ENCODE measurements at places on chromosomes 2 and 18. TPM values are rescaled to one million over a fixed set of nuclear protein-coding genes. Genes with fewer than 3 reads are reported as not detected.
A peak's percentile ranks its signal among the peaks of the same experiment; 100 is the strongest.

DNA sequence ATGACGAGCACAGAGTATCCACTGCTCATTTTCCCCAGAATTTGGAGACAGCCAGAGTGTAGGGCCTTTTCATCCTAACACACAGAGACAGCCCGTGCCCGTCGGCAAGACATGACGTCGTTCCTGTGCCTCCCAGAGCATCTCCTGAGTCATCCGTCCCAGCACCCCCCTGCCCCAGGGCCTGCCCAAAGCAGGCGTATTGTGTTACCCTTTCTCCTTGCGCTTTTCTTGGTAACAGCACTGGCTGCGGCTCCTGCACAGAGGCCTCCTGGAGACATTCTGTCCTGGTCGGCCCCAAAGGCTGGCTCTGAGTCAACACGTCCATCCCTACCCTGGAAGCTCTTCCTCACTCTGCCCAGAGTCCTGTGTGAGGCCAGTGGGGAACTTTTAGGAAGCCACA, 217.1 kb downstream of the KLHL29 start:
- H3K27ac ChIP-seq: peak overlapping the region; percentile 77
- no peak for DNase-seq
- no peaks in the 10 kb centered on the region for H3K36me3 ChIP-seq
- no peak overlapping the region for H3K4me3 ChIP-seq
- H3K4me1 ChIP-seq: no peaks in the 10 kb centered on the region

DNA sequence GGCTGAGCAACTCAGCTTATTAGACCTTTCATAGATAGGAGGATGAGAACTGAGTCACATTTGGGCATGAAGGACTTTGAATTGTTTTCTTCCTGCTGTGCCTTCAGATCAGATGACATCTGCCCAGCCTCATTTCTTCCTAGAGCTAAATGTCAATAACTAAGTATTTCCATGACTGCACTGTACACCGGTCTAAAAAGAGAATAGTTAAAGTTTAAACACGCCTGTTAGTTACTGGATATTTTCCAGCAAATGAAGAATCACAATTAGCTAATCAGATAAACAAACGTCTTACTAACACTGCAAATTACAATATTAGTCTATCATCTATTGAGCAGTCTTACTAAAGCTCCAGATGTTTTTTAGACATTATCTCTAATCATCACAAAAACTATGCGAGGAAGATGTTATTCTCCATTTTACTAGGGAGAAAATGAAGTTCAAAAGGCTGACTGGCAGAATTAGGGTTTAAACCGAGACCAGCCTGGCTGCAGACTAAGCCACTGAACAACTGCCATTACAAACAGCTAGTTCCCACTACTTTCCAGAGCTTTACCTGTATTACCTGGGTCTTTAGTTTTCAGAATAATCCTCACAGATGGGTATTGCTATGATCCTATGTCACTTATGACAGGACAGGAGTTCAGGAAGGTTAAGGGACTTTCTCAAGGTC, 69.4 kb upstream of the ZNF397 start:
- H3K27ac ChIP-seq: no peak overlapping the region
- no peaks in the 10 kb centered on the region for H3K36me3 ChIP-seq
- H3K27me3 ChIP-seq: no peaks in the 10 kb centered on the region
- no peak overlapping the region for H3K4me3 ChIP-seq

- H3K27ac ChIP-seq: peak overlapping the region; percentile 75
- peak; percentile 61 for DNase-seq
- no peaks in the 10 kb centered on the region for H3K27me3 ChIP-seq
Measured at GRCh38 chr2:136238286-136239078, 120.5 kb upstream of the CXCR4 start.

DNA sequence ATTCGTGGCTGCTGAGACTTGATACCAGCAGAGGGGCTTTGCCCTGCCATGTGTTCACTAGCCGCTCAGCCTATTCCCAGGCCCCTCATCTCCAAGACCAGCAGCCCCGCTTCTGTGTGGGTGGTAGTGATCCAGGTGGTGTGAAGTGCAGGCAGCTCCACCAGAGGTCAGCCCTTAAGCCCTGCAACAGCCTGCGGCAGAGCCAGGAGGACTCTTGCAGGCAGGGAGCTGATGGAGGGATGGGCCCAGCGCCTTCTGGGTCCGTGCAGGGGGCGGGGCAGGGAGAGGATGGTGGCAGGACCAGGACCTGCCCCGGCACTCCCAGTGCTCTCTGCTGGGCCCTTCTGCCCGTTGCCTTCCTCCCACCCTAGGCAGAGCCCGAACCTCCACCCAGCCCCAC, 162.0 kb downstream of the SH3BP4 start:
- no peaks in the 10 kb centered on the region for H3K27me3 ChIP-seq
- no peaks in the 10 kb centered on the region for H3K36me3 ChIP-seq
- H3K4me3 ChIP-seq: no peak overlapping the region
- H3K27ac ChIP-seq: no peak overlapping the region
- H3K4me1 ChIP-seq: no peaks in the 10 kb centered on the region

- peaks cover 60% of the 10 kb centered on the region for H3K4me1 ChIP-seq
- H3K27ac ChIP-seq: no peak overlapping the region
- H3K27me3 ChIP-seq: no peaks in the 10 kb centered on the region
- H3K36me3 ChIP-seq: no peaks in the 10 kb centered on the region
- no peak overlapping the region for H3K4me3 ChIP-seq
Measured at GRCh38 chr2:23587341-23587880, 202.4 kb downstream of the KLHL29 start.

- H3K4me1 ChIP-seq: no peaks in the 10 kb centered on the region
- no peak overlapping the region for H3K27ac ChIP-seq
Measured at GRCh38 chr2:100380681-100381080, 36.8 kb downstream of the CHST10 start.

DNA sequence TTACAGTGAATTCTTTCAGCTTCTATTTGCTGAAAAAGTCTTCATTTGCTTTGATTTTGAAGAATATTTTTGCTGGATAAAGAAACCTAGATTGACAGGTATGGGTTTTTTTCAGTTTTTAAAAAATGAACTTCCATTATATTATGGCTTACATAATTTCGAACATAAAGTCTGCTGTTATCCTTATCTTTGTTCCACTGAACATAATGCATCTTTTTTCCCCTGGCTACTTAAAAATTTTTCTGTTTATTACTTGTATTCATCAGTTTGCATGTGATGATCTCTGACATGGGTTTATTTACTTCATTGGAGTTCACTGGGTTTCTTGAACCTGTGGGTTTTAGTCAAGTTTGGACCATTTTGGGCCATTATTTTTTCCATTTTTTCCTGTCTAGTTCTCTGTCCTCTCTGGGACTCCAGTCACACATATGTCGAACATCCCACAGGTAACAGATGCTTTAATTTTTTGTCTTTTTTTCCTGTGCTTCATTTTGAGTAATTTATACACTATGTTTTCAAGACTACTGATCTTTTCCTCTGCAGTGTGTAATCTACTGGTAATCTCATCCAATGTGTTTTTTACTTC, 33.1 kb downstream of the SEC11C start:
- H3K4me3 ChIP-seq: no peak overlapping the region
- no peak for DNase-seq
- no peaks in the 10 kb centered on the region for H3K4me1 ChIP-seq
- no peak overlapping the region for H3K27ac ChIP-seq
- no peaks in the 10 kb centered on the region for H3K36me3 ChIP-seq

DNA sequence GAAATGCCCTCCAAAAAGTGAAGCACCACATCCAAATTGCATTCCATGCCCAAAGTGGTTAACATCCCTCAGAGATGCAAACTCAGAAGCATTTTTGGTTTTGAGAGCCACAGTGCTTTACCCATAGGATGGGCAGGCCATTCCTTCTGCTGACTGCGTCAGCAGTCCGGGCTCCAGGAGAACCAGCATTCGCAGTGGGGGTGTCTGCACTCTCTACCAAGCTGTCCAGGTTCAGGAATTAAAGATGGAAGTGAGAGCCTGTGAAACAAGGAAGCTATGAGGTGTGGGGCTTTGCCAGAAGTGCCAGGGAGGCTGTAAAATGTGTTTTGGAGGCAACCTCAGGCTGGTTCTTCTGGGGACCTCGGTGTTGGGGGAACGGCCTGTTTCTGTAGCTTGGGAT, 205.7 kb downstream of the AGAP1 start:
- no peaks in the 10 kb centered on the region for H3K36me3 ChIP-seq
- no peak overlapping the region for H3K27ac ChIP-seq
- peaks cover 31% of the 10 kb centered on the region for H3K4me1 ChIP-seq
- no peaks in the 10 kb centered on the region for H3K27me3 ChIP-seq
- H3K4me3 ChIP-seq: no peak overlapping the region

DNA sequence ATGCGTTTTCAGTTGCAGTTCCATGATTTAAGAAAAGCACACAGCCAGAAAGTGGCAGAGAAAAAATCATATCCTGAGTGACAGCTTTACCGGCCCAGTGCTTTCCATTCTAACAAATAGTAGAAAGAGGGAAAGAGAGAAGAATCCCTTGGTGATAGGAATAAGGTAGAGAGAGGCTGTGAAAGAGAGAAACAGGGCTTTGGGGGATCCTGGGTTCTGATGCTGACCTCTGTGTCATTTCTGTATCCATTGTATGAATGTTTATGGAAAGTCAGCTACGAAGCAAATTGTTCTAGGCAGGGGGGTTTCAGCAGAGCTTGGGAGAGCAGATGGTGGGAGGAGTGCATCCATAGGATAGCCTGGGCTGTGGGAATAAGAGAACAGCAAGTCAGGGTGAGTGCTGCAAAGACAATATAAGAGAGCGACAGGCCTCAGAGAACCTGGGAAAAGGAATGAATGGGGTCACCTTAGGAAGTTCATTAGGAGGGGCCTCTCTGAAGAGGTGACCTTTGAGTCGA, 203.4 kb upstream of the TNP1 start:
- H3K36me3 ChIP-seq: no peaks in the 10 kb centered on the region
- H3K27me3 ChIP-seq: no peaks in the 10 kb centered on the region
- peaks cover 12% of the 10 kb centered on the region for H3K4me1 ChIP-seq
- H3K4me3 ChIP-seq: no peak overlapping the region

DNA sequence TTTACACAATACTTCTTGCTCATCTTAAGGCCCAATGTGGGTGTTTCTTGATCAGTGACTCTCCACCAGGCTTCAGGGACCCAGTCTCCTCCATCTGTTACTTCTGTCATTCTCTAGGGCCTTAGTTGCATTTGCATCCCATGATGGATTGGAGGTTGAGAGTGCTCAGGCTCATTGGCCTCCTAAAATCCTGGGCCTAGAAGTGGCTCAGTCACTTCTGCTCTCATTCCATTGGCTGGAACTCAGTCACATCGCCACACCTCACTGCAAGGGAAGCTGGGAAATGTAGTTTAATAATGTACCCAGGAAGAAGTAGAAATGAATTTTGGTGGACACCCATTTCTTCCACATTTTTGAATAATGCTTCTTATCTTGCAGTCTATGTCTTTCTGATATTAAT, 223.5 kb downstream of the HRH4 start:
- no peak overlapping the region for H3K4me3 ChIP-seq
- DNase-seq: no peak
- no peaks in the 10 kb centered on the region for H3K4me1 ChIP-seq
- H3K27ac ChIP-seq: no peak overlapping the region
- no peaks in the 10 kb centered on the region for H3K36me3 ChIP-seq

DNA sequence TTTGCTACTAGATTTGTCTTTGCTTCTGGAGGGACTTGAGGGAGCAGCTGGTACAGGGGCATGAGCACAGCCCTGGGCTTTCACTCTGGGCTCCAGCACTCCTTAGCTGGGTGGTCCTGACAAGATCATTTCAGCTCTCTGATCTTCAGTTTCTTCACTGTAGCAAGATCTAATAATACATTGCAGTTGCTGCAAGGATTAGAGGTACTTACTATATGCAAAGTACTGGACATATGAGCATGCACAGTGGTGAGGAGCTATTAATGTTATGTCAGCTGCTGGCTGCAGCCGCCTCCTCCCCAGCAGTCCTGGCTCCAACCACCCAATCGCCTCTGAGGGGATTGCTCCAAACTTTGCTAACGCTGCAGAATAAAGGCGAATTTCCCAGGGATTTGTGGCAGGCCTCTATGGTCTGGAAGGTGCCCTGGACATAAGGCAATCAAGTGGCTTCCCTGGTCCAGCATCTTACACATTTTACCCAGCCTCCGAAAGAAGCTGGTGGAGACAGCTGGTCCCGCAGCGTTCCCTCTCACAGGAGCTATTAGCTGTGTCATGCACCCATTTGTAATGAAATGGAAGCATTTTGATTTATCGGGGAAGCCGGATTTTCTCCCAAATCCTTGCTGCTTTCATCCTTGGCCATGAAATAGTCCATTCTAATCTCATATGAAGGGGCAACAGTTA, 96.7 kb downstream of the RHOB start:
- H3K27me3 ChIP-seq: no peaks in the 10 kb centered on the region
- H3K4me1 ChIP-seq: peaks cover 4% of the 10 kb centered on the region
- DNase-seq: no peak
- no peaks in the 10 kb centered on the region for H3K36me3 ChIP-seq

DNA sequence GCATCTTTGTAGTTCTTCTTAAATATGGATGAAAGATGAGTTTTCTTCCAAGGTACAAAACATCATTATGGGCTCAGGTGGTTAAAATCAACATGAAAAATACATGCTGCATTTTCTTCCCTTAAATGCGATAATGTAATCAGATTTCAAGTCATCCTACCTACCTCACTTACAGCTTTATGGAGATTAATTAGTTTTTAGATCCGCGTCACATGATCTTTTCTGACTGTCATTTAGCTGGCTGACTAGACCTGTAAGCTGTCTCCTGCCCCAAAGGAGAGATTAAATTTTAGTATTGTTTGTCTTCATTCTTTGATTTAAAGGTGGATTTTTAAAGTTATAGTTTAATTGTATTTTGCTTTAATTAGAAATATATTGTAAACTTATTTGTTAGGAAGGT, 678.0 kb upstream of the ZEB2 start:
- no peak overlapping the region for H3K4me3 ChIP-seq
- H3K27me3 ChIP-seq: no peaks in the 10 kb centered on the region
- H3K4me1 ChIP-seq: no peaks in the 10 kb centered on the region
- no peak for DNase-seq

- H3K27me3 ChIP-seq: no peaks in the 10 kb centered on the region
- peak; percentile 54 for DNase-seq
- peaks cover 8% of the 10 kb centered on the region for H3K4me1 ChIP-seq
- H3K27ac ChIP-seq: no peak overlapping the region
Measured at GRCh38 chr2:204538182-204539018, 6.9 kb upstream of the PARD3B start.

- no peak for DNase-seq
- H3K36me3 ChIP-seq: no peaks in the 10 kb centered on the region
- H3K4me1 ChIP-seq: no peaks in the 10 kb centered on the region
- H3K27me3 ChIP-seq: no peaks in the 10 kb centered on the region
- H3K4me3 ChIP-seq: no peak overlapping the region
- no peak overlapping the region for H3K27ac ChIP-seq
Measured at GRCh38 chr18:56330366-56331110, 307.9 kb downstream of the TXNL1 start.

DNA sequence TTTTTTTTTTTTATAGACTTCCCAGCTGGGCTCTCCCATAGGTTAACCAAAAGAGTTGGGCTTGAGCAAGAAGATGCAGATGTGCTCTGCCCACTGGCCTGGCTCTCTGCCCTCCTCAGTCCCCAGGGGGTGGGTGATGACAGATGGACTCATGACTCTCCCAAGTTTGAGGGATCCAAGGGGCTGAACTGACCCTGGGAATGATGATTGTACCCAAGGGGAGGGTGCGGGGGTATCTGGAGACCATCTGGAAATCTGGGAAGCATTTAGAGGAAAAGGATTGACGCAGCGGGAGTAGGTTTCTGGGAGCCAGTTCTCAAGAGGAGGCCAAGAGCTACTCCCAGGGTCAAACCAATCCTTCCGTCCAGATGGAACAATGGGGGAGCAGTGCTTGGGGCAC, 330.8 kb downstream of the CYP26B1 start:
- no peaks in the 10 kb centered on the region for H3K4me1 ChIP-seq
- no peak overlapping the region for H3K4me3 ChIP-seq
- no peaks in the 10 kb centered on the region for H3K36me3 ChIP-seq
- no peak overlapping the region for H3K27ac ChIP-seq
- no peak for DNase-seq

PSMA8 gene
- not detected for polyA plus RNA-seq

C18orf54 gene
- polyA plus RNA-seq: 0.75 TPM

DCC gene
- polyA plus RNA-seq: not detected

MAP4K4 gene
- polyA plus RNA-seq: 18.6 TPM

MREG gene
- polyA plus RNA-seq: 7.3 TPM

OR6B2 gene
- not detected for polyA plus RNA-seq

SAP130 gene
- polyA plus RNA-seq: 5.4 TPM

VAMP5 gene
- 95.1 TPM for polyA plus RNA-seq
